ENCODE measurements at places on chromosomes 2 and 18.
A peak's percentile ranks its signal among the peaks of the same experiment; 100 is the strongest.

- DNase-seq, result no peak
Measured at GRCh38 chr2:241637795-241638660, 535 bp downstream of the ATG4B start.

GRCh38 chr2:216615298-216616082 is 17.7 kb upstream of the IGFBP2 start:
- no peak for DNase-seq

- DNase-seq, result no peak
Measured at GRCh38 chr2:73006969-73007710, 64.4 kb downstream of the SFXN5 start.

- no peak for DNase-seq
Measured at GRCh38 chr2:53753041-53753440, 14.6 kb upstream of the CHAC2 start.

GRCh38 chr2:38406597-38407110 is 29.6 kb upstream of the ATL2 start:
- no peak for DNase-seq

DNA sequence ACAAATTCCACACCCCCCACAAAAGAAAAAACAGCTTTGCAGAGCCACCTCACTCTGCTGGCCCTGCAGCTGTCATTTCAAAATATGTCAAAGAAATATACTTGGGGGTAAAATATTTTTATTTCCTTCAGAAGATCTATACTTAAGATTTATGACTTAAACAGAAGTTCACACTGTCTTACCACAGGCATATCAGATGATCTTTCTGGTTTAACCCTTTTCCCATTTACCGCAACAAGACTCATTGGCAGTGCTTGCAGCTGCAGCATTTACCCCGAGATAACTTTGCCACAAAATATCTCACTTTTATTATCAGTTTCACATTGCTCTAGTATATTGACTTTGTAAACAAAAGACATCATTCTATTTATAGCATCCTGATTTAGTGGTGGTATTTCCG is 21.6 kb upstream of the SLC35G4 start:
- no peak for DNase-seq

GRCh38 chr18:45243340-45244110 is 371.8 kb upstream of the SLC14A2 start:
- DNase-seq, result no peak

DNA sequence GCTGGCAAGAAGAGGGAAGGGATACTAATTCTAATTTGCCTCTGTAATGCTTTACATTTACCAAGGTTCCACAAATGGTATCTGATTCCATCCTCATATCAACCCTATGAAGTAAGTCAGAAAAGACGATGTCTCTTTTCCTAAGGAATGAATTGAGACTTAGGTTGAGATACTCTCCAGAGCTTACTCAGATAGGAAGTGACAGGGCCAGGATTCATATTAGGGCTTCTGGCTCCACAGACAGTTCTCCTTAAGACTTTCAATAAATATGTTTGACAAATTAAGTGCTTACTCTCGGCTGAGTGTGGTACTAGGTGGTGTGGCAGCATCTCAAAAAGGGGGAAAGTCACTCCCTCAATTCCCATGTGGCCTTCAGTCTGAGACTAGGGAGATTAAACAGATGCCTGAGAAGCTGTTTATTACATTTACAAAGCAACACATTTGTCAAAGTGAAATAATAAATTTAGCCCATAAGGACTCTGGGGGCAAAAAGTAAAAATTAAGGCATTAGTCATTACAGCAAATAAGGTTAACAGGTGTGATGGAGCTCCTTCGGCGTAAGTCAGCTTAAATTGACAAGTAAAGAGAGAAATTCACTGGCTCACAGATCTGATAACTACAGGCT is 14.2 kb downstream of the CDK15 start:
- DNase-seq, result no peak

GRCh38 chr2:72914589-72915319 is 2.6 kb upstream of the EMX1 start:
- no peak for DNase-seq

DNA sequence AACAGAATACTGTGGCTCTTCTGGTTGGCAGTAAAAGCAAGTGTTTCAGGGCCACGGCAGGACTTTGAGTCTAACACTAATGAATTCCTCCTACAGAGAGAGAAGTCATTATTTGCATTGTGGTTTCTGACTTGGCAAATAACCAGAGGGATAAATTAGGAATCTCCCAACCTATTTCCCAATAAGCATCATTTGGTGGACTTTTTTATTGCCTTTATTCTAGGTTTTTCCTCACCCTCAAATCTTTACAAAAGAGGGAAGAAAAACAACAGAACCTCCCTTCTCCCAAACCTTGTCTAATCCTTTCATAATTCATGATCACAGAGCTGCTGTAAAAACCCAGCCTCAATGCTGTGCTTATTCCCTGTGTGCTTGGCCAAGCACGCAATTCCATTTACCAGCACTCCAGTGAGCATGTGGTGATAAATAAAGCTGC is 179.7 kb downstream of the AGPS start:
- no peak for DNase-seq

DNA sequence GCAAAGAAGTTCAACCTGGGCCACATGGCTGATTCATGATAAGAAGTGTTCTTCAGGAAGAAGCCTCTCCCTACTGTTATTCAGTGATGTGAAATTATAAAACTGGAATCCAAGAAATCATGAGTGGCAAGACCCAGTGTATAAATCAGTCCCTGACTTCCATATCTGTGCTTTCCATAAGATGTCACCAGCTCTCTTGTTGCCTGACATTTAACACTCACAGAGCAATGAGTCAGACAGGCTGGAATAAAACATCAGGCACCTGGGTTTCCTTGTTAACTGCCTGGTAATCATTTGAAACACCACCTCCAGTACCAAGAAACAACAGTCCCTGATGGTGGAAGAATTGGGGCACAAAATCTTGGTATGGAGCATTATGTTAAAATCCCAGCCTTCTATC is 76.1 kb downstream of the SCG2 start:
- no peak for DNase-seq

GRCh38 chr2:200763422-200763821 is 48.3 kb upstream of the BZW1 start:
- no peak for DNase-seq

GRCh38 chr2:142131010-142131669 is at the start of gene LRP1B:
Gene LRP1B (minus strand): TSS chr2:142131016. CDS start chr2:142130729, 287 bp downstream.
- no peak for DNase-seq

GRCh38 chr2:17962876-17963275 is 84.4 kb downstream of the KCNS3 start:
- no peak for DNase-seq

DNA sequence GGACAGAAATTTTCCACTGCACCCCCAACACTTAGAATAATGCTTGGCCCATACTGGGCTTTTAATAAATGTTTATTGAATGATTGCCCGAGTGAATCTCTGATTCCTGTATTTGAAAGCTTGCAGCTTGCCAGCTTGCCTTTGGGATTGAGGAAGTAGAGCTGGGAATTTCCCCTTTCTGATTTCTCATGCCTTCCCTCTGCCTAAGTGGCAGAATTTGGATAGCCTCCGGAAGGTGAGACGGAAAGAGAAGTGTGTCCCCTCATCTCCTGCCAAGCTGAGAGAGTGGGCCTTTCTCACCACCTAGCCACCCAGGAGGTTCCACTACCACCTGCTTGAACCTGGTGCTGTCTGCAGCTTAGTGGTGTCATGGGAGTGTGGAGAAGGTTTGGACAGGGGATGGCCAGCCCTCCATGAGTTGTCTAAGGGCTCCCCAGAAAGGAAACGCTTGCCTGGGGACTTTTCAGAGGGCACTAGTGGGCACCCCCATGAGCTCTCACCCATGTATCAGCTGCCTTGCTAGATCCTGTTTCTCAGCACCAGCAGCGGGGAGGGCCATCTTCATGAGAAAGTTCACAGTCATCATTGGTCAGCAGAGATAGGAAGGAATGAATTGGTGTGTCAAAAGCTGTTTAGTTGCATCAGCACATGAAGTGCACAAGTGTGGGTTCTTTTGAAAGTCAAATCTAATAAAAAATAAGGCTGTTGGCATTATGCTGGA is 8.6 kb upstream of the NCOA1 start:
- DNase-seq, result no peak

DNA sequence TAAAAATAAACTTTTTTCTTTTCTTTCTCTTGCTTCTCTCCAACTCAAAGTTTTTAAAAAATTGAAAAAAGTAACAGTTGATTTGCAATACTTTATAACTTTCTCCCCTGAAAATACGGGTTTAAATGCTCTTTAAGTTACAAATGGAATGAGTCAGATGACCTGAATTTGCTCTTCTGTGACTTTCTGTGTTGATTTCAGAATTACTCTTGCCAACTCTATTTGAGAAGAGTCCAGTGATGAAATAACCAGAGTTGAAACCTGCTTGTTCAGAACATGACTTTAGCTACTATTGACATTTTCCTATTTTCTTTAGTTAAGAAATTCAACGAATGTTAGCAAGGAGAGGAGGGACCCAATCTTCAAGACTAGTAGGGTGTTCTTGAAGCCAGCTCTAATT is 146.1 kb upstream of the ZSWIM2 start:
- DNase-seq, result peak; percentile 8

- DNase-seq, result no peak
Measured at GRCh38 chr2:175490360-175490791, 308.9 kb upstream of the ATP5MC3 start.

DNA sequence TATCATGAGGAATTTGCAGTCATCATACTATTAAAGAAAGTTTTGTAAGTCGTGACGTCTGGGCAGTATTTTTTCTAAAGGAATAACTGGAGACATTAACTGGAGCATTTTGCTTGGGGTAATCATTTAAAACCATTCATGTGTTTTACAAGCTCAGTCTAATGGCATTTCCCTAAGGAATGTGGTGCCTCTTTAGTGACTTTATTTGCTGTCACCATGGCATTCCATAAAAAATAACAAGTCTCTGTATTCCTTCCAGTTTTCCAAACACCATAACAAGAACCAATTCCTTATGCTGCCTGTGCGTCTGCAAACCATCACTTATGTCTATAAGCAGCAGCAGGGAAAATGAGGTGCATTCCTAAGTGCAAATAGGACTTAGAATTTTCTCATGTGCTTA is 82.8 kb downstream of the EPB41L3 start:
- DNase-seq, result no peak

DNA sequence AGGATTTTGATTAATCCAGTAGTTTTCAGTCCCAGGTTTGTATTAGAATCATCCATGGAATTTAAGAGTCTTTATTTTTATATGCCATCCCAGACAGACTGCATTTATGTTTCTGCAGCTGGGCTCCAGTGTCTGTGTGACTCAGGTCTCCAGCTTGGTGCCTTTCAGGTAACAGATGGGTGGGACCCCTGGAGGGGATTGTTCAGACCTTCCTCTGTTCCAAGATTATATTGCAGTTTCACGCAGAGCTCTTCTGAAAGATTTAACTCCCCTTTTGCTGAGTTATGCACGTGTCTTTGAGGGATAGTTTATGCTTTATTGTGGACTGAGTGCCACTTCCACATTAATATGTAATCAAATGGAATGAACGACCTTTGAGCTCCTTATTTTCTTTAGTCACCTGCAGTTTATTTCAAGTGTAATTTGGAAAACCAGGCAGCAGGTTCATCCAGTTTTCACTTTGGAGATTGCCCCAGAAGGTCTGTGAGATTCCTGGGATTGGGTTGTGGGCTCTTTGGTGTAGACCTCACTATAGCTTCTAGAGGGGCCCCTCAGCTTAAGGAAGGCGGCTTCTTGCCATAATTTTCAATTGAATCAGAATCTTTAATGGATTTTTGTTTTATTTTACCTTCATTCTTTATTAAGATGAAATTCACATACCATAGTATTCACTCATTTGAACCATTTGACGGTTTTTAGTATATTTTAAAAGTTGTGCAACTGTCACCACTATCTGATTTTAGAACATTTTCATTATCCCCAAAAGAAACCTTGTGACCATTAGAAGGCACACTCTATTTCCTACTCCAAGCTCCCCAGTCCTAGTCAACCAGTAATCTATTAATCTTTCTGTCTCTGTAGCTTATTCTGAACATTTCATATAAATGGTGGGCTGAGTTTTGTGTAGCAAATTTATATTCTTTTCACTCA is 135.0 kb downstream of the WDSUB1 start:
- no peak for DNase-seq

DNA sequence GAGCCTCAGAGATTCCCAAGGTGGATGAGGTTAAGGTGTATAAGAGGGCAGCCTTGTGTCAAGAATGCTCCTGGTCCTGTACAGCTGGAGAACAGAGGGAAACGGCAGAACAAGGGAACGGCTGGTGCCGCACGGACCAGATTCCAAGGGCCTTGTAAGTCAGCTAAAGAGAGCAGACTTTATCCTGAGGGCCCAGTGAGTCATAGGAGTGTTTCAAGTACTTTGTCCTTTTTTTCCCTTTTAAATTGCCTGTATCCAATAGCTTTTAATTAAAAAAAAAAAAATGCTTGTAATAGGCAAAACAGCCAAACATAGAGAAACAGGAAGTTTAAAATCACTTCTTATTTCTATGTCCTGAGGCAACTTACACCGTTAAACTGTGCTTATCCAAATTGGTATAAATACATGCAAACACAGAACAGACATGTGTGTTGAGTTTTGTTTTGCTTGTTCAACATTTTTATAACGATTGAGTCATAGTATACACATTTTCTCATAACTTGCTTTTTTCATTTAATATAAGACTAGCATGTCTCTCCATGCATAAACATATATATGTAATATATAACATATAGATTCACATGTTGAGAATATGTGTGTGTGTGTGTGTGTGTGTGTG is 42.1 kb upstream of the EVA1A start:
- DNase-seq, result peak; percentile 89

GRCh38 chr2:128215897-128216642 is 102.6 kb downstream of the HS6ST1 start:
- DNase-seq, result no peak

DNA sequence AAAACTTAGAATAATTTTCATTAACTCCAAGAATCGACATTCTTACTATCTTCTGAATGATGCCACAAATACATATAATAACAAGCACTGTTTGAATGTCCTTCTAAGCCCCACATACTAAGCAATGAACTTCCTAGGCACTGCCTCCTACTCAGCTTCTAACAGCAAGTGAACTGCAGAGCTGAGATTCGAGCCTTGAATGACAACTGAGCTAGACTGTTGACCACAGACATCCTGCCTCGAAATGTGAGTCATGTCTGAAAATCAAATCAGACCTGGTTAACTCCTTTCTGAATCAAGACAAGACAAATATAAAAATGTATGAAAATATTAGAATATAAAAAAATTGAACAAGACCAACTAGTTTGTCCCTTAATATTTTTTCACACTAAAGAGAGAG is 108.1 kb downstream of the MYT1L start:
- no peak for DNase-seq

DNA sequence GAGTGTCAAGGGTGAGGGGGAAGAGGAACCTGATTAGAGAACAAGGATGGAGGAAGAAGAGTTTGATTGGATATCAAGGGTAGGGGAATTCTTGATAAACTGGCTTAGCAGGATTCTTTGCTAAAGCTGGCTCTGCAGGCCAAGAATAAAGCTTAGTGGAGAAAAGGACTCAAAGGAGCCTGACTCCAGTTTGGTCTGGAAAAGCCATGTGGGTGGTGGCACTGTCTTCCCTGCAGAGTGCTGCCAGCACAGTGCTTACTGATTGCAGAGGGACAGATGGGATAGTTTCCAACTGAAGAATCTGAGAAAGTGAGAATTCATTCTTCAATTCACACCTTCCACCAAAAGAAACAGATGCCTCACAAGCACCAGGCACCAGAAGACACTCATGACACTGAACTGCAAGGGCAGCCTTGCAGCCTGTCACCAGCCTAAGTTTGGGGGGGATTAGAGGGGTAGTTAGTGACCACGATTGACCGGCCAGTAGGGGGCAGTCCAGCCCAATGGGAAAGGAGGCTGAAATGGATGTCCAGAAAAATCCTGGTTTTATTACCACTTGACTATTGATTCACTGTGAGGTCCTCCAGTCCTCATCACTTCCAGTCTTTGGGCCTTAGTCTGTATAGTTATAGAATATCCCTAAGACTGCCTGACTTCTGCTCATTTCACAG is 334.5 kb downstream of the SMAD2 start:
- no peak for DNase-seq

GRCh38 chr2:11031876-11032275 is 120.1 kb downstream of the KCNF1 start:
- DNase-seq, result no peak

All from amniotic stem cell (primary cell).